T-cell (primary cell): ENCODE measurements at places on chromosomes 11 and 22. TPM values are rescaled to one million over a fixed set of nuclear protein-coding genes. Genes with fewer than 3 reads are reported as not detected.
A peak's percentile ranks its signal among the peaks of the same experiment; 100 is the strongest.

Gene KCNC1
- not detected for total RNA-seq

DNA sequence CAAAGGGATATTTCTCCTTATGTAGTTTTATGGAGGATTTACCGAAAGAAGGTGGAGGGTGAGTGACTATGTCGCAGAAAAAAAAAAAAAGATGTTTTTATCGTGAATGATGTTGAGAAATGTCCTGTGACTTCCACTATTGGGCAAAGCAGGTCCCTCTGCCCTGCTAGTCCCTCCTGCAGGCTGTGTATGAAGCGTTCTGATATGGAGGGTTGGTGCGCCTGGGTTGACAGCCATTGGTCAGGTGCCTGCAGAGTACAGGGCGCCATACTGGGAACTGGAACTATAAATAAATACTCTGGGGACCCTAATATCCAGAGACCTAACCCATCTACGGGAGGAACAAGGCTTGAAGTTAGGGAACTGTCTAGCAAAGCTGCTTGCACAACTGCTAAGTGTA is 1.5 kb downstream of the IL17RA start:
- DNase-seq, result no peak

Gene ROBO4
- not detected for total RNA-seq

DNA sequence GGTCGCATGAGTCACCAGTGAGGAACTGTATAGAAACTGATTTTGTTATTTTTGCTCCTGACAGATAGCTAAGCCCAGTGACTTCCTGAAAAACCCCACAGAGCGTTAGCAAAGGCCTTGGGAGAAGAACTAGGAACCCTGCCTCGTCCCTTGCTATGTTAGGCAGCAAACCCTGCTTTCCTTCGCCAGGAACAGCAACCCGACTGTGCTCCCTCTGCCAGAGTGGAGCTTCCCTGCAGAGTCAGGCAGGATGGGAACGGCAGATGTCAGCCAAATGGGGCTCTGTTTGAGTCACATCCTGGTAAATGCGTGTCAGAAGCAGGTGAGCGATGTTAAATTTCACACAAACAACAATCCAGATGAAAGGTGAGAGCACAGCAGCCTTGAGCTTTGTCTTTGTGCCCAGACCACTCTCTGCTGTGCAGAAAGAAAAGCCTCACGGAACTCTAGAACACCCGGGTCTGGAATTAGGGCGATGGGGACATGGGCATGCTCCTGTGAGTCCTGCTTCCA is 186.6 kb downstream of the ADAMTS15 start:
- no peak for DNase-seq

Gene SLC25A45
- total RNA-seq, result 20.0 TPM

- no peak for DNase-seq
These were observed 14.3 kb upstream of the HPX start for GRCh38 chr11:6455070-6455469.

DNA sequence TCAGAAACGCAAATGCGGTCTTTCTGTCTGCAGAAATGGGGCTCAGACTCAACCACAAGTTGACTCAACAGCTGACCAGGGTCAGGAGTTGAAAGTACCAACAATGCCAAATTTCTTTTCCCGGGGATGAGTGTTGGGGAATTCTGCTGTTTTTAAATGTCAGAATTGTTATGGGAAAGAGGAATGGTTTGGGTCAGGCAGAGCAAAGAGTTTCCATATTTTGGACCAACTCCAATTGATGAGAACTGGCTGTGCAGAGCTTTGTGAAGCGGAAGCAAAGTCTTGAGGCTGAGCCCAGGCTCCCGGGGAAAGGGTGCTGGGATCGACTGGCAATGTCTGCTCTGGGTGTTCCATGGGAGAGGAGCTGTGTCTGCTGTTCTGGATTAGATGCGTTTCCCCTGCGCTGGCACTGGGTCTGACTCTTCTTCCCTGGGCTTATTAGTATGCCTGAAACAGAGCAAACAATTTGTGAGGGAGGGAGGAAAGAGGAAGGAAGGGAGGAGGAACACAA is 36.2 kb downstream of the TXN2 start:
- no peak for DNase-seq

DNA sequence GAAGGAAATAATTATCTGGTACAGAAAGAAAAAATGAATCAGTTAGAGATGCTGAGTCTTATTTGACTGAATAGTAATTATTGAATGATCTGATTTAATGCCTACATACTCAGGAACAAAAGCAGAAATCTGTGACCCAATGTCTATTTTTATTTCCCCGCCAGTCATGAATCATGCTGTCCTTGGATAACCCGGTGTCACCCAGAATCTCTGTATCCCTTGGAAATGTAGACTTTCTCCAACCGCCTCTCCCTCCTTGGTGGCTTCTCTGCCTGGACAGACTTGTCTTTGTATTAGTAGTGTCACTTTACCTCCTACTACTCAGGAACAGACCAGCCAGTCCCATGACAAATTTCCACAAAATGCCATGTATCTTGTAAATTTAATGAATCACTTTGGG is 173.3 kb upstream of the PDGFD start:
- no peak for DNase-seq

Gene CSNK2A3
- 0.93 TPM for total RNA-seq

DNA sequence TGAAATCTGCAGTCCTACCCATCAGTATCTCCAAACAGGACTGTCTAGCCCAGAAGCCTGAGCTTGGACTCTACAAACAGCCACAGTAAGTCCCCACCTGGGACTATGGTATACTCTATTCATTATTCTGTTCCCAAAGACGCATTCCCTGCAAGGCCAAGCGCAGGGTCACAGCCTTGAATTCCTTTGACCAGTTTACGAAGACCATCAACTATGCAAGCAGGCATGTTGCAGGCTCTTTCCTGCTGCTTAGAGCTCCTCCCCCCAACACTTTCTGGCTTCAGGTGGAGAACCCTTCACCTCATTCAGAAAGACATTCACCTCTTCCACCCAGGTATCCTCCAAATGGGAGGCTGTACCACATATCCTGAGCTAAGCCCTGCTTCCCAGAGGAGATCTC is 62.5 kb downstream of the TIMP3 start:
- no peak for DNase-seq

Gene KRTAP5-9
- 0.33 TPM for total RNA-seq

Gene DEFB131B
- total RNA-seq, result not detected

Gene HSPB2
- not detected for total RNA-seq

DNA sequence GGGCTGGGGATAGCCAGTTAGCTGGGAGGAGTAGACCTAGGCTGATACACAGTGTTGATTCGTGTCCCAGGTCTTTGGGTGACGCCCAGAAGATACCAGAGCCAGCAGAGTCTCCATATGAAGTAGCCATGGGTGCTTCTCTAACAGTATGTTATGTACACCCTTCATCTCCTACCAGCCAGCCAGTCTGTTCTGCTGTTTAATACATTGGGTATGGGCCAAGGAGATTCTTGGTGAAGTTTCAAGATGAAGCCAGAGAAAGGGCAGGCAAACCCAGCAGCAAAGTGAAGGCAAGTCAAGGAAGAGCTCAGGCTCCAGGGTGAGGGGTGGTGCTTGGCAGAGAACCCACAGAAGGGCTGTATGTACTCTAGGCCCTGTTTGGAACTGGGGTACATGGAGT is 56.4 kb downstream of the PPFIBP2 start:
- no peak for DNase-seq

Gene SPDYC
- total RNA-seq, result not detected

Gene C11orf86
- total RNA-seq, result not detected

- DNase-seq, result peak; percentile 49
These were observed 12.1 kb downstream of the GATD1 start for GRCh38 chr11:765025-765801.

Gene FAM227A
- total RNA-seq, result not detected

Gene MS4A6E
- not detected for total RNA-seq

Gene KRTAP5-10
- not detected for total RNA-seq

- DNase-seq, result no peak
These were observed 32.0 kb downstream of the GUCY1A2 start for GRCh38 chr11:106986261-106986660.
